ENCODE measurements at places on chromosomes 16 and 17. TPM values are rescaled to one million over a fixed set of nuclear protein-coding genes. Genes with fewer than 3 reads are reported as not detected.

GRCh38 chr17:80319999-80320344, 59.3 kb downstream of the RNF213 start:
- no peak for DNase-seq

GRCh38 chr16:11793840-11794239, 3.2 kb downstream of the ZC3H7A start:
- no peak for DNase-seq

- DNase-seq = no peak
Observed at GRCh38 chr17:41864498-41864835, 756 bp downstream of the KLHL11 start.

DNA sequence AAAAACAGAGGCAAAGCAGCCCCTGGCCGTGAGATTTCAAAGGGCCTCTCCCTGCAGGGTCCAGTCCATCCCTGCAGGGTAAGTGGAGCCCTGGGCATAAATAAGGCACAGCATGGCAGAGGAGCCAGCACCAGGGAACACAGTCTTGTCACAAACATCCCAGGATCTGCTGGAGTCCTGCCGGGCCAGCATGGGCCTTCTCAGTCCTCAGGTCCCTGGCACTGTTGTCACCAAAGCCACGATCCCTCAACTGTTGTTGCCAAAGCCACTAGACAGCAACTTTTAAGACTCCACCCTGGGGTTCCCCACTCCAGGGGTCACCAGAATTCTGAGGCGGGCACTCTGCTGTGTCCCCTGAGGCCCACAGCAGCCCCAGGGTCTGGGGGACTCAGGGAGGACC, 47.8 kb upstream of the BAHCC1 start:
- DNase-seq = no peak

GRCh38 chr17:61997664-61998063, 67.4 kb downstream of the MED13 start:
- DNase-seq = peak; percentile 70

DNA sequence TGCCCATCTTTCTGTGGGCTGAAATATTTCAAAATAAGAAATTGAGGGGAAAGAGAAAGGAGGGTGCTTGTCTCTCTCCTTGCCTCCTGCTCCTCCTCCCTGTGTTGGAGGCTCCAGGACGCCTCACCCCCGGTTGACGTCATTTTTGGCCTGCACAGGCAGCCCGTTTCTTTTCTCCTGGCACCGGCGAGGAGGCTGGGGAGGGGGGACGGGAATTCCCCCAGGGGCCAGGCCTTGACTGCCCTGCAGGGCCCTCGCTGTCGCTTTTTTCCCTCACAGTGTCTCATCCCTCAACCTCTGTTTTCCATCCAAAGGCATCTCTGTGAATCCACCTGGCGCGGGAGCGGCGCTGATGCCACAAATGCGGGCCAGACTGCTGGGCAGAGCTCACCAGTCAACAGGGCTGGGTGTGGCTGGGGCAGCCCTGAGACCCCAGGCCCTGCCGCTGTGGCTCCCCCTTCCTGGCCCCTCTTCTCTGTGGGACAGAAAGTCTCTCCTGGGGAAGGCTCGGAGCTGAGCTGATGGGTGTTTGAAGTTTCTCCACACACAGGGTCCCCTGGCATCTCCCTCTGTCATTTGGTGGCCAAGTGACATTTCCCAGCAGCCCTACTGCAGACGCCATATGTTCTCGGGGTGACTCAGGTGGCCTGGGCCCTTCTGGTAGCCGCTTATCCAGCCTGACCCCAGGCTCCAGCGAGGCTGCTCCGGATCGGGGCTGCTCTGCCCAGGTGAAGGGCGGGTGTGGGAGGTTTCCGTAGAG, 16.0 kb downstream of the CENPX start:
- peak; percentile 83 for DNase-seq

GRCh38 chr17:2146132-2146871, 91.4 kb downstream of the HIC1 start:
- no peak for DNase-seq

GRCh38 chr16:86865851-86866662, 287.7 kb downstream of the FOXL1 start:
- DNase-seq = peak; percentile 84

- DNase-seq = peak; percentile 36
Observed at GRCh38 chr17:28509789-28510188, 3.6 kb downstream of the FOXN1 start.

GRCh38 chr17:33383488-33384023, 90.5 kb upstream of the ASIC2 start:
- DNase-seq = no peak

DNA sequence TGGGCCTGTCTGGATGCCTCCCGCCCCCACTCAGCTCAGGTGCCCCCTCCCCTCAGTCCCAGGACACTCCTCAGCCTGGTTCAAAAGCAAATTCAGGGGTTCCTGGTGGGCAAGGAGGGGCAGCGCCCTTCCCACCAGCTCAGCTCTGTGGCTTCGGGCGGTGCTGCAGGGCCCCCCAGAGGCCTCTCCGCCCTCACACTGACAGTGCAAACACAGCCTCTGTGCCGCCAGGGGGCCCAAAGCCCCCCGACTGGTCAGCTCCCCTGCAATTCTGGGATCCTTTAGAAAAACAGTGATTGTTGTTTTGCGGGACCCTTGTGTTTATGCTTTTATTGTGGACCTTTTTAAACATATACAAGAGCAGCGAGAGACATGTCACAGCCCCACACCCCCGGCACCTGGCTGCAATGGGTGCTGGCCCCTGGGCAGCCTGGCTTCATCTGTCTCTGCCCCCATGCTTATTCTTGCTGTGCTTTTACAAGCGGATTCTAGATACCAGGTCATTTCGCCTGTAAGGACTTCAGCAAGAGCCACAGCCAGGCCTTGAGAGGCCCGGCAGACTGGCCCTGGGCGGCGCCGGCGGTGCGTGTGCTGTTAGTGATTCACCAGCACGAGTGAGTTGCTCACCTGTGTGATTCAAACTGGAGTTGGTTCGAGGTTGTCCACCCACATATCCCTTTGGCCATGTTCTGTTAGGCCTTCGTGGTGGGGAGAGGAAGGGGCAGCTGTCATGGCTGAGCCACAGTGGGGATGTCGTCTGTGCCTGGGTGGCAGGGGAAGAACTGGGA, 21.2 kb downstream of the ZNF469 start:
- no peak for DNase-seq

DNA sequence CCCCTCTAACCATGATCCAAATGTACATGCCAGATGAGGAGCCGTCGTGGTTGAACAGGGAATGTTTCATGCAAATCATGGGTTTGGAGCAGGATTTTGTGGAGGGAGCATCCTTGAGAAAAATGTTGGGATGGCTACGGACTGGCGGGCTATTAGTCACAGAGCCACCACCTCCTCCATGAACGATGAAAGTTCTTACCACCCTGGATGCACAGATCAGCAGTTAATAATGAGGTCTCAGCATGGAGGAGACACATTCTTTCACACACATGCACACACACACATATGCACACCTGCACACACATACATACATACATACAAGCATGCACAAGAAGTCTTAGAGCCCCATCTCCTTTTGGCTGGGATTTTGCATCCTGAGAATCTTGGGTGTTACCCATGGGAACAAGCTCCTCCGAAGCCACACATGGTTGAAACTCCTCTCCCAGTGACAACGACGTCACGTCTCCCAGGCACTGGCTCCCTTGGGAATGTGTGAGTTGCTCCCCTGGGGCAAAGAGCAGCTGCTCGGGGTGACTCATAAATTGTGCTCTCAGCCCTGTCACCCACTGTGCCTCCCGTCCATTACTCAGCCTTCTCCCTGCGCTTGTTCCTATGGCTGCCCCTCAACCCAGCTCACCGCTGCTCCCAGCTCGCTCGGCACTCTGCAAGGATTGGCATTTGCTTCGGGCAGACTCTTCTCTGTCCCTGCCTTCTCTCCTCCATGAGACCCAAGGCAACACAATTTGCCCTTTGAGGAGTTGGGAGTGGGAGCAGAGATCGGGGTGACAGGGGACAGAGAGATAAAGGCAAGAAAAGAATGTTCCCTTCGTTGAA, 344.6 kb downstream of the SOX9 start:
- peak; percentile 99 for DNase-seq

- DNase-seq = no peak
Observed at GRCh38 chr16:88761143-88761534, 23.9 kb downstream of the PIEZO1 start.

DNA sequence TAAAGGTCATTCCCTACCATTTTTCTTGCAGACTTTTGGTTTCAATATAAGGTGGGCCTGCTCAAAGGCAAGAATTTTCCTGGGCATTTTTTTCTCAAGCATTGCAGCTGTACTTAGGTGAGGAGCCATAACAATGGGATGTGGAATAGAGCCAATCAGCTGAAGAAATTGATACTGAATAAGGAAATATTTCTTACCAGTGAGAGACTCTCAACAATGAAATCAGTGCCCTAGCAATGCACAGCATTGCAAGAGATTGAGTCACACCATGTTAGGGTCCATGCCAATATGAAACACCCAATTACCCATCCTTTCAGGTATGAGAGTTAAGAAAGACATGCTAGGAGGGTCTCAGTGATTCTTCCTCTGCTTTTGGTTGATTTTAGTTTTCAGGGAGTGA, 237.6 kb downstream of the SOX9 start:
- DNase-seq = peak; percentile 83

- DNase-seq = no peak
Observed at GRCh38 chr16:8937803-8938202, 25.9 kb downstream of the USP7 start.

DNA sequence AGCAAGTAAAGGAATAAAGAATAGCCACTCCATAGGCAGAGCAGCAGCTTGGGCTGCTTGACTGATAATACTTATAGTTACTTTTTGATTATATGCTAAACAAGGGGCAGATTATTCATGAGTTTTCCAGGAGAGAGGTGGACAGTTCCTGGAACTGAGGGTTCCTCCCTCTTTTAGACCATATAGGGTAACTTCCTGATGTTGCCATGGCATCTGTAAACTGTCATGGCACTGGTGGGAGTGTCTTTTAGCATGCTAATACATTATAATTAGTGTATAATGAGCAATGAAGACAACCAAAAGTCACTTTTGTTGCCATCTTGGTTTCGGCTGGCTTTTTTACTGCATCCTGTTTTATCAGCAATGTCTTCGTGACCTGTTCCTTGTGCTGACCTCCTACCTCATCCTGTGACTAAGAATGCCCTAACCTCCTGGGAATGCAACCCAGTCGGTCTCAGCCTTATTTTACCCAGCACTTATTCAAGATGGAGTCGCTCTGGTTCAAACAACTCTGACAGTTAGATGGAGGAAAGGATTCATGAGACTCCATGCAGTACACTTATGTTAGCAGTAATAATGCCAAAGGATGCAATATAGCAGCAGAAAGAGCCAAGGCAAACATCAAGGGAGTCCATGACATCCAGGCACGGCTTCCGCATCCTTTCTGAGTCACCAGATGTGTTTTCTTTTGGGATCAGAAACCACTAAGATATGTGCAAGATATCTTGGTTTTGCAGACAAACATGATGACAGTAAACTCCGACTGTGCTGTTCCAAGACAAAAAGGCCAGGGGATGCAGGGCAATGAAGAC, 55.8 kb upstream of the B4GALNT2 start:
- peak; percentile 88 for DNase-seq

- DNase-seq = peak; percentile 97
Observed at GRCh38 chr16:84228256-84228838, 11.5 kb downstream of the KCNG4 start.

DNA sequence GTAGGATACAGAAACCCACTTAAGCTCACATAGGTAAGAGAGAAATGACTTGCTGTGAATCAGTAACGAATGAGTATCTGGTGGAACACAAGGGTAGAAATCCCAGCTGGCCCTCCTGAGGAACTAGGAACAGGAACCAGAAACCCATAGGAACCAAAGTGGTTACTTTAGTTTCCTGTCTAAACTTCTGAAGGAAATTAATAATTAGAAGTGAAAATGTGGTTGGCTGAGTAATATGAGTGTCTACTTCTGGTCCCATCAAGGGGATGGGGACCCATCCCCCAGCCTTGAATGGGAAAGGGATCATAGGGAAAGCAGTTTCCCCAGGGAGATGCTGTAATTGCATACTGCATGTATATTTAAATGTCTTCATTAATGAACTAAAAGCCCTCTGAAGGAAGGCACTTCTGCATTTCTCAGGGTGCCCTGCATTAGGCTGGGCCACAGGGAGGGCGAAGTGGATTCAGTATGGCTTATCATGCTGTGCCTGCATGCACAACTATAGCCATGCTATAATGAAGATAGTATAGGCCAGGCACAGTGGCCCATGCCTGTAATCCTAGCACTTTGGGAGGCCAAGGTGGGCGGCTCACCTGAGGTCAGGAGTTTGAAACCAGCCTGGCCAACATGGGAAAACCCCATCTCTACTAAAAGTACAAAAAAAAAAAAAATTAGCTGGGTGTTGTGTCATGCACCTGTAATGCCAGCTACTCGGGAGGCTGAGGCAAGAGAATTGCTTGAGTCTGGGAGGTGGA, 45.6 kb downstream of the CYB5B start:
- no peak for DNase-seq

- DNase-seq = no peak
Observed at GRCh38 chr16:64390102-64390501, 731.8 kb downstream of the CDH11 start.

The KRTAP4-1 gene
- total RNA-seq = not detected

The TBC1D3G gene
- total RNA-seq = not detected

The ESRP2 gene
- total RNA-seq = not detected

The TEX19 gene
- total RNA-seq = not detected

The SEPTIN1 gene
- 0.17 TPM for total RNA-seq

The SLC35G6 gene
- not detected for total RNA-seq

The PITPNM3 gene
- total RNA-seq = 0.89 TPM

The BTBD17 gene
- not detected for total RNA-seq

The CPNE7 gene
- total RNA-seq = 3.1 TPM

The KRT20 gene
- total RNA-seq = 0.17 TPM

The XYLT1 gene
- total RNA-seq = 6.3 TPM

The NPW gene
- total RNA-seq = not detected

The RNU2-1 gene
- total RNA-seq = not detected

The C16orf92 gene
- total RNA-seq = not detected

All from M059J (cell line).